ENCODE measurements at places on chromosomes 16 and 17. TPM values are rescaled to one million over a fixed set of nuclear protein-coding genes. Genes with fewer than 3 reads are reported as not detected.

The GLIS2 gene
- total RNA-seq, result 0.52 TPM

The TCAP gene
- total RNA-seq, result 0.80 TPM

The TBC1D3 gene
- total RNA-seq, result not detected

- H3K27ac ChIP-seq, result no peak overlapping the region
- DNase-seq, result no peak
- H3K36me3 ChIP-seq, result peaks cover 43% of the 10 kb centered on the region
- no peak overlapping the region for H3K4me3 ChIP-seq
Measured at GRCh38 chr16:84063980-84064379, 21.4 kb upstream of the SLC38A8 start.

The OSGIN1 gene
- total RNA-seq, result 0.40 TPM

- no peak overlapping the region for H3K4me3 ChIP-seq
- H3K36me3 ChIP-seq, result no peaks in the 10 kb centered on the region
- H3K4me1 ChIP-seq, result peaks cover 34% of the 10 kb centered on the region
- no peak overlapping the region for H3K27ac ChIP-seq
Measured at GRCh38 chr17:57948555-57949420, 6.4 kb downstream of the CUEDC1 start.

The CCL1 gene
- 0.67 TPM for total RNA-seq

DNA sequence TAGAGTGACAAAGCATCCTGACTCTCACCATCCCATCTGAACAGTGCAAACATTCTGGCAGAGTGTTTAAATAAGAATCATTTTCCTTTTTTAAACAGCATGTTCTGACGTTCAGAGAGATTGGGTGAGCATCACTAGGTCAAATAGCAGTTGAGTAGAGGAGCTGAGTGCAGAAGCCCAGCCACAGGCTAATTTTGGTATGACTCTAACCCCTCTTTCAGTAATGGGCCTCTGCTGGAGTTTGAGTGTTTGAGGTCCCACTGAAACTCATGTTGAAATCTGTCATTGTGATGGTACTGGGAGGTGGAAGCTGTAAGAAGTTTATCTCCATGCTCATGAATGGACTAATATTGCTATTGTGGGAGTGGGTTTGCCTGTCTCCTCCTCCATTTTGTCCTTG is 194.4 kb downstream of the SALL1 start:
- no peaks in the 10 kb centered on the region for H3K4me1 ChIP-seq
- no peak for DNase-seq
- H3K36me3 ChIP-seq, result no peaks in the 10 kb centered on the region
- H3K4me3 ChIP-seq, result no peak overlapping the region
- no peak overlapping the region for H3K27ac ChIP-seq

DNA sequence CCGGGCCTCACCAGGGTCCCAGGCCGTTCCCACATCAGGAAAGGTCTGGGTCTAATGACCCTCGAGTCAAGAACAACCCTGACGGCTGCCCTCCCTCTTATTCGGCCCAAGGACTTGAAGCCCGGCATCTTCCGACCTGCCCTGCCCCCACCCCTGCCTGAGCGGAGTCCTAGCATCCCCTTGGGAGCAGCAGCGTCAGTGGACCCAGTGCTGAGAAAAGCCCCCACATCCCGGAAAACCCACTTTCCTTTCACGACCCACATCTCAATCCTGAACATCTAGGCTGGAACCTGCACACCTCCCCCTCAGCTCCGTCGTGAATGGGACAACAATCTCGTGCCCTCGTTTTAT is 769 bp downstream of the TMEM88 start:
- H3K4me3 ChIP-seq, result no peak overlapping the region
- DNase-seq, result no peak
- no peaks in the 10 kb centered on the region for H3K27me3 ChIP-seq
- peaks cover 28% of the 10 kb centered on the region for H3K36me3 ChIP-seq

DNA sequence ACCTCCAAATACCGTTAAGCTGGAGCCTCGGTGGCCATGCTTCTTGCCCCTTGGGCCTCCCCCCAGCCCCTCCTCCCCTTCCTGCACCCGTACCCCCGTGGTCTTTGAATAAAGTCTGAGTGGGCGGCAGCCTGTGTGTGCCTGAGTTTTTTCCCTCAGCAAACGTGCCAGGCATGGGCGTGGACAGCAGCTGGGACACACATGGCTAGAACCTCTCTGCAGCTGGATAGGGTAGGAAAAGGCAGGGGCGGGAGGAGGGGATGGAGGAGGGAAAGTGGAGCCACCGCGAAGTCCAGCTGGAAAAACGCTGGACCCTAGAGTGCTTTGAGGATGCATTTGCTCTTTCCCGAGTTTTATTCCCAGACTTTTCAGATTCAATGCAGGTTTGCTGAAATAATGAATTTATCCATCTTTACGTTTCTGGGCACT is 928 bp downstream of the HBA1 start:
- H3K36me3 ChIP-seq, result no peaks in the 10 kb centered on the region
- peaks cover 44% of the 10 kb centered on the region for H3K27me3 ChIP-seq
- DNase-seq, result no peak
- H3K27ac ChIP-seq, result no peak overlapping the region

The MPP3 gene
- total RNA-seq, result 0.41 TPM

DNA sequence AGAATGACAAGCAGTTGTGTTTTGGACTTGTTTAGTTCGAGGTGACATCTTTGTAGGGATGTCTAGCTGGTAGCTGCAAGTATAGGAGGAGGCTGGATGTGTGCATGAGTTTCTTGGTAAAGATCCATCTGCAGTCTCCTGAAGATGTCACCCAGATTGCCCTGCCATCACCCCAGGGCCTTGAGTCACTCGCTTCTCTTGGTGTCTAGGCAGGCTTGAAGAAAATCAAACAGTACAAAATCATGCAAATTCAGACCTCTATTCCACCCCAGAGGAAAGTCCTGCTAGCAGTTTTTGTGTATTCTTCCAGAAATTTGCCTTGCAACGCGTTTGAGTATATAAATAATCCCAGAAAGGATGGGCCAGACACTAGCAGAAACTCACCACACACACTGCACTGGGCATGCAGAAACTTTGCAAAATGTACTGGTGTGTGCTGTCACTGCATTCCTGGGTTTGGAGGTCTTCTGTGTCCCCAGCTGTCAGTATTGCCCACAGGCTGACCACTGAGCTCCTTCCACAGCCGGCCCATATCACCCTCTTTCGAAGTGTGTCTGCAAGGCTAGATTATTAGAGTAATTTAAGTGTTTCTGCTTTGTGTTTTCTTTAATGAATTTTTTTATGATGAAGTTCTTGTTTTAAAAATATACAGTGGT is 51.5 kb downstream of the TENT4B start:
- H3K27ac ChIP-seq, result no peak overlapping the region
- H3K4me1 ChIP-seq, result peaks cover 37% of the 10 kb centered on the region
- no peaks in the 10 kb centered on the region for H3K36me3 ChIP-seq
- DNase-seq, result no peak
- H3K27me3 ChIP-seq, result no peaks in the 10 kb centered on the region

All from activated CD4-positive, alpha-beta memory T cell treated with anti-CD3 and anti-CD28 coated beads for 36 hours (primary cell).